ENCODE measurements at places on chromosomes 16 and 17.

DNA sequence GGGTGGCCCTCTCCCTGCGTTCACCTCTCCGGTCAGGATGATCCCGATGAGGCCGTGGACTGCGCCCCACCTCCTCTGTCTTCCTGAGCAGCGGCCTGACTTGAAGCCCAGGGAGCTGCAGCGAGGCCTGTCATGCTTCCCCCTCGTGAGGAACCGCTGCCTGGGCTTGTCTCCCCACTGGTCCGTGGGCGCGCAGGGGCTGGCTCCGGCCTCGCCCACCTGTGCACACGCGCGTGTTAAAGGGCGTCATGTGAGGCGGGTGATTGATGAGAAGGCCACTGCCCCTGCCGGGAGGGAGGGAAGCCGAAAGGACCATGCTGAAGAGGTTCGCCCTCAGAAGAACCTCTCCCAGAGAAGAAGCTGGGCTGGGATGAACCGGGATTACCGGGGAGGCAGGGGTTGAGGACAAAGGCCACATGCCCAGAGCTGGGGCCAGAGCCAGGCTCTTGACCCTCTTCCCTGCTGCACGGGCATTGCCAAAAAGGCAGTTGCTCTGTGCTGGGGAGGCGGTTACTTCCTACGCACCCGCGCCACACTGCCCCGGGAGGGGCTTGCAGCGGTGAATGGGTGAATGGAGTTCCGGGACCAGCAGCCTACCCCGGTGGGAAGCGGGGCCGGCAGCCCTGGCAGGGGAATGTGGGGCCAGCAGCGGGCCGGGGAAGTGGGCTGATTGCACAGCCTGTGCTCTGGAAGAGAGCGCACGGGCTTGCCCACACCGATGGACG lies 85.9 kb upstream of the GSE1 start:
- no peak for DNase-seq

DNA sequence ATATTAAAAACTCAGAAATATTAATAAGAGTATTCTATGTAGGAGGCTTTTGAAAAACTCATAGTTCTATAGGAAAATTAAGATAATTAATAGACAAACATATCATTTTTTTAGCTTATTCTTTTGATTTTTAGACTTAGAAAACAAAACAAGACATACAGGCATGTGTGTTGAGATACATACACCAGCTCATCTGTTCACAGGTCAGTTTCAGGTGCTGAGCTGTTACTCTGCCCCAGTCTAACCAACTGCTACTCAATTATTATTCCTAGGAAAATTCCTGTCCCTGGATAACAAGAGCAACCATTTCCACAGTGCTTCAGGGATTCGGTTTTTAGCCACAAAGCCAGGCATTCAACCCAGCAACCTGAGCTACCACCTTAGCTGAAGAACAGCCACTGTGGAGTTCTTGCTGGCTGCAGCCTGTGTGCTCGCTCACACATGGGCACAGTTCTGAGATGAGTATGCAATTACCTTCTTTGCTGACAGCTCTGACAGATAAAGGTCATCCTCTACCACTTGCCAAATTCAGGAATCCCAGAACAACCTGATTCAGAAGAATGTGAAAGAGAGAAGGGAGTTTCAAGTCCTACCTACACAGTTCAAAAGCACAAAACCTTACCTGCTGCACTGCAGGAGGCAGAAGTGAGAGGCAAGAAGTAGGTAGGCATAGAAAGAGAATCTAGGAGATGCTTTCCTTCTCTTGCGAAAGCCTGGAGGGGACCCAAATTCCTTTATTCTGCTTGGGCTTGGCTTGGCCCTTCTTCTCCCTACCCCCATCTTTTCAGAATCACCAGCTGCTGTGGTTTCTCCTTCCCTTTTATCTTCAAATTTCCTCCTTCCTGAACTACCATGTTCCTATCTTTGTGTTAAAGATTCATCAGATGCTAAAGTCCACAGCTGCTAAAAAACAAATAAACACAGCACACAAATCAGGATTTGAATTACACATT lies 62.7 kb downstream of the TEX2 start:
- DNase-seq, result peak; percentile 56

DNA sequence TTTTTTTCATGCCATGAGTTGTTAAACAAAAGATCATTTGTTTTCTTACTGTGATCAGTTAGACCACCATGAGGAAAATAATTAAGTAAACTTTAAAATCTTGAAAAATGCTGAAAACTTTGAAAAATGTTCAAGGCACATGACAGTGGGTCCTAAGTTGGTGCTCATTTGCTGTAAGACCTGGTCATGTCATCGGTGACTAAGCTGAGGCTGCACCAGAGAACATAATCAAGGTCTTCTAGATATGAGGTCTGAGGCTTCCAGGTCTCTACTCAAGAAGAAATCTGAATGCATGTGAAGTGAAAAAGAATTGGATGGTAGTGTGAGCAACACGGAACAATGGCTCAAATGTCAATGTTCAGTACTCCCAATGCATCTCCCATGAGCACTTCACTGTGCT lies 87.6 kb downstream of the CFDP1 start:
- no peak for DNase-seq

- no peak for DNase-seq
Observed at GRCh38 chr16:69935740-69936139, 15.4 kb upstream of the CLEC18A start.

DNA sequence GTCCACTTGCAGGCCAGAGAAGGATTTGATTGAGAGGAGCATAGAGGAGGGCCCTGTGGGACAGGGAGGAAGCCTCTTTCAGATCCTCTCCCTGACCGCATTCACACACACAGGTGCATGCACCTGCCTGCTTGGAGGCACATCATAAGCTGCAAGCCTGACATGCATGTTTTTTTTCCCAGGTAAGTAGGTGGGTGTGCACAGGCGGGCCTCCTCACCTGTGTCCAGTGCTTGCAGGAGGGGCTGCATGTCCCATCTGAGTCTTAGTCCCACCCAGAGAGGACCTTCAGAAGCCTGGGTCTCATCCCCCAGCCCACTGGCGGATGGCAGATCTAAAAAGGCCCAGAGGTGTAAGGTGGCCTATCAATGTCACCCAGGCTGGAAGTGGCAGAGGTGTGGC lies 130.8 kb downstream of the TMEM132E start:
- no peak for DNase-seq

DNA sequence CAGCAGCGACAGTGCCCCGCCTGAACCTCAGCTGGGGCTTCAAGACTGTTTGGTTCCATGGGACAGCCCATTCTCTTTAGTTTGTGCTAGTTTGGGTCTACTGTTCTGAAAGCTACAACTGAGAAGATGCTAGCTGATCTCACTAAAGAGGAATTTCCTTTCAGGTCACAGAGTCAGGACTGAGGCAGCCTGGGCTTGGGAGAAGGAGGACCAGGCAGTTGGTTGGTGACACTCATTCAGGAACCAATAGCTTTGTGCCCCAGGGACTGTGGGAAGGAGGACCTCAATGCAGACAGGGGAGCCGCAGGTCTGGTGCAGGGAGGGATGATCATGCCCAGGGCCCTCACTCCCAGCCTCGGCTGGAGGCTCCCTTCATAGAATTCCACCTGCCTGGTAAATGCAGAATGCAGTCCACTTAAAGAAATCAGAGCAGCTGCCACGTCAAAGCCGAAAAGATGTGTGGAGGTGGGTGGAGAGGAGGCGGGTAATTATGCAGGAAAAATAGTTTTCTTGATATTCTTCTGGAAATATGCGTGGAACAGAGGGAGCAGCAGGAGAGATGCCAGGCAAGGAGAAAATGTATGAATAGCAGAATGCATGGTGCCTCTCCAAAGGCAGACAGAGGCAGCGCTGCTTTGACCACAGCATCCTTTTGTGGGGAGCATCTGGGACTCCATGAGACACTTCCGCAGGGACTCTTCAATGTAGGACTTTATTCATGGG lies 32.6 kb upstream of the ZFP90 start:
- DNase-seq, result no peak

DNA sequence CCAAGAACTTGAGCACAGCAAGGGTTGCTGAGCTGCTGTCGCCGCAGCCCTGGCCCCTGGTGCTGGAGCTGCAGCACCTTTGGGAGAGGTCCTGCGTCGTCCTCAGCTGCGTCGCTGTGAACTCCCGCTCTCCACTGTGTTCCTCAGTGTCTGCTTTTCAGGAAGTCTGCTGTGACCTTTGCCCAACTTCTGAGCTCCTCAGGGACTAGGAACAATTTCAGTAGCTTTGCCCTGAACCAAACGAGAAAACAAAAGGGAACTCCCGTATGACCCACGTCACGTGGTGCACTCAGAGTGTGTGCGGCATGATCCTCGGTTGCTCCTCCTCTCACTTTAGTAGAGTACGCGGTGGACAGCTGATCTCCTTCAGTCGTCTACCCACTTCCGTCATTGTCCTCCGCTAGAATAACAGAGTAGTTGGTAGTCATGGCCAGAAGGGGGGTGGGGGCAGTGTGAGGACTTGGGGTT lies 44.2 kb downstream of the WDR45B start:
- DNase-seq, result no peak

GRCh38 chr16:78570399-78571141 lies 471.1 kb downstream of the WWOX start:
- DNase-seq, result no peak

DNA sequence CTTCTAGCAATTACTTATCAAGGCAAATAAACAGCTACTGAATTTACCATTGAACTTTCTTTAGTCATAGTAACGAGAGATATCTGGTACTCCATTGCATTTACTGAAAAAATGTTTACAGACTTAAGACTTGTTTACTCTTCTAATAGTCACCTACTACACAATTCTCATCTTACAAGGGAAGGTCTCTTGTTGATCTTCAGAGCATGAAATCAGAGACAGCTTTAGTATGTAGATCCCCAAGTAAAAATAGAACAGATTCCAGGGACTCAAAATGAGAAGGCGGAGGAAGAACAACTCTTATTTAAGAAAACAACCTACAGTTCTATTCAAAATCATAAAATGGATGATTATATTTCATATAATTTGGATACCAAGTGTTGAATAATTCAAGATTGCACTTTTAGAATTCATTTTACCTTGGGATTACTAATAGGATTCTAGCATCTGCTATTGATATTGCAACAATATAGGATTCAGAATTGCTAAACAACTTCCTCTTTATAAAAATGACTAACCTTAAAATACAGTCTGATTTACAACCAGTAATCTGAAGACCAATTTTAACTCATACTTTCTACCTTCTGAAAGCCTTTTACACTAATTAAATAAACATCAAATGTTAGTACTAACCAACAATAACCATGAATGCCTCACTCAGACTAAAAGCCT lies 20.8 kb downstream of the UBE2G1 start:
- no peak for DNase-seq

DNA sequence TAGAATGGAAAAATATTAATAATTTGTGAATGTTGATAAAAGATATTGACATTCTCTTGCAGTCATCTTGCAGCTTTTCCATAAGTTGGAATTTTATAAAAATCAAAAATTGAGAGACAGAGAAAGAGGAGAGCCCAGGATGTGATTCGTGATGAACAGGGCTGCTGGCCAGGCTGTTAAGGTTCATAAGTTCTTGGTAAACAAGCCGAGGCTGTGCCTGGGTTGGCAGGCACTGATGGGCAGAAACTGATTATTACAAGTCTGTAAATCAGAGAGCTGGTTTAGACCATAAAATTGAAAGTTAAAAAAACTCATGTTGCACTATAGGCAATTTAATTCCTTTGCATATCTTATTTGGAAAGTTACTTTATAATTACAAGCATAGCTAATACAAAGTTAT lies 533.7 kb downstream of the HAPSTR1 start:
- DNase-seq, result peak; percentile 35

All from NCI-H2029 treated with DMSO at 0.1 percent for 48 hours (cell line).